ENCODE measurements at places on chromosomes 13 and 19.

DNA sequence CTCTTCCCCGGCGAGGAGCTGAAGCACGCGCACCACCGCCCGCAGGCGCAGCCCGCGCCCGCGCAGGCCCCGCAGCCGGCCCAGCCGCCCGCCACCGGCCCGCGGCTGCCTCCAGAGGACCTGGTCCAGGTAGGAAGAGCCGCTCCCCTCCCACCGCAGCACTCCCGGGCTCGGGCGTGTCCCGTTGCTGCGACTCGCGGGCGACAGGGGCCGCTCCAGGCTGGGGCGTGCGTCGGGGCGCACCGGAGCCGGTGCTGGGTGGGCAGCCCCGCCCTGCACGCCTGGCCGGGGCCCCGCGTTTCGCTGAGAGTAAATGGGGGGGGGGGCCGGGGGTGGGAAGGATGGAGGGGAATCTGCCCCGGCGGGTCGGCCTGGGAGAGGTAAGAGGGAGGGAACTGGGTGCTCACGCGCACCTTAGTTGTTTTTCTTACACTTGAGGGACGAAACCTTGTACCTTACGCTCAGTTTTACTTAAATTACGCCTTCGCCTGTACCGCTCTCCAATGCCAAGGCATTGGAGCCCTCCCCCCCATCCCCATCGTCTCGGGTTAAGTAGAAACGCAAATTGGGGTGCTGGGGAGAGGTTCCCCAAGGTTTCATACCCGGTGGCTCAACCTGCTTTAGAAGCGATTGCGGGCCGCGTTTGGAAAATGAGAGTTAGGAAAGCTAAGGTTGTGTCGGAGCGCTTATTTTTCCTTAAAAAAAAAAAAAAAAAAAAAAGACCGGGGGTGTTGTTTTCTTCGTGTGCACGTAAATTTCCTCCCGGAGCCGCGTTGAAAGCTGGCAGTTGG is 850 bp downstream of the KLF5 start:
- DNase-seq, result no peak

DNA sequence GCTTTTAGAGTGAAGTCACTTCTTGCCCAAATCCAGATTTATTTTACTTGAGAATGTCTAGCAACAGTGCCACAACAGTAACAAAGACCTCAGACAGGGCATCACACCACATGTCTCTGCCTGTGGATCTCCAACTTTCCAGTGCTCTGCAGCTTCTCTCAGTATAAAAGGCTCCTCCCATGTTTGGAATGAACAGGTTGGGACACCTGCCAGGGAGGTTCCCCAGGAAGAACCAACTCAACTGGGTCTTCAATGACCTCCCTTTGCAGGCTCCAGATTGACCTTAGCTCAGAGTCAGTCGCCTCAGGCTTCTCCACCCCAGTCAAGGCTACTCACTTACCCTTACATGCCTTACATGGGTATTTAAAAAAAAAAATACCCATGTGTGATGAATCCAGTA is 3.4 kb downstream of the ZNF823 start:
- DNase-seq, result no peak

DNA sequence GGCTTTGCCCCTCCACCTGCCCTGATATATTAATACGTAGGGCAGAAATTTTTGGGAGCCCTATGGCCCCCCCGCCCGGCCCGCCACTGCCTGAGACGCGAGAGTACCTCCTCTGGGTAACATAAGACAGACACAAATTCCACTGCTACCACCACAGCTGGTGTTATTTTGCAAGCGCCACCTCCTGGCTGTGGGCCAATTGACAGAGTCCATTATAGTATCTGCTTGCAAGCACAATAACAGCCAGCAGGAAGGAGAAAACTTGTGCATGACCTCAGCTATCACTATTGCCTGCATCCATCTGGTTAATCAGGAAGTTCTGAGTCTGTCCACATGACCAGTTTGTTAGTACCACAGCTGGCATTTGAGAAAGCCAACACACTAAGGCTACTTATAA is 25.3 kb upstream of the OR10H2 start:
- no peak for DNase-seq

DNA sequence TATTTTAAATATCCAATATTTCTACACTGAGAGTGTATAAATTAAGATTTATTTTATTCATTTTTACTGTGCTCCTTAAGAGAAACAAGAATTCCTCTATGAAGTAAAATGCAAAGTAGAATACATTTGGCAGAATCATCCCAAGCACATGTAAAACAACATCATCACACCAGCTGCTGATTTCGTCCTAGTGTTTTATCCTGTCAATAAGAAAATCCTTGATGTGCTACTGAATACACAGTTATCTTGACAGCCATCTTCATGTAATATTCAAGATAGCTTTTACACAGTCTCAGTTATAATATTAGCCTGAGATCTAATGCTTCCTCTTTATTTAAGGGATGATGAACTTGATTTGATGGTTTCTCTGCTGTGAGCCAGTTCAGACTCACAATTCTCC is 282.4 kb downstream of the MZT1 start:
- no peak for DNase-seq

GRCh38 chr13:62525652-62526051 is 1110.0 kb upstream of the PCDH20 start:
- no peak for DNase-seq
